ENCODE measurements at places on chromosomes 3 and 15.

DNA sequence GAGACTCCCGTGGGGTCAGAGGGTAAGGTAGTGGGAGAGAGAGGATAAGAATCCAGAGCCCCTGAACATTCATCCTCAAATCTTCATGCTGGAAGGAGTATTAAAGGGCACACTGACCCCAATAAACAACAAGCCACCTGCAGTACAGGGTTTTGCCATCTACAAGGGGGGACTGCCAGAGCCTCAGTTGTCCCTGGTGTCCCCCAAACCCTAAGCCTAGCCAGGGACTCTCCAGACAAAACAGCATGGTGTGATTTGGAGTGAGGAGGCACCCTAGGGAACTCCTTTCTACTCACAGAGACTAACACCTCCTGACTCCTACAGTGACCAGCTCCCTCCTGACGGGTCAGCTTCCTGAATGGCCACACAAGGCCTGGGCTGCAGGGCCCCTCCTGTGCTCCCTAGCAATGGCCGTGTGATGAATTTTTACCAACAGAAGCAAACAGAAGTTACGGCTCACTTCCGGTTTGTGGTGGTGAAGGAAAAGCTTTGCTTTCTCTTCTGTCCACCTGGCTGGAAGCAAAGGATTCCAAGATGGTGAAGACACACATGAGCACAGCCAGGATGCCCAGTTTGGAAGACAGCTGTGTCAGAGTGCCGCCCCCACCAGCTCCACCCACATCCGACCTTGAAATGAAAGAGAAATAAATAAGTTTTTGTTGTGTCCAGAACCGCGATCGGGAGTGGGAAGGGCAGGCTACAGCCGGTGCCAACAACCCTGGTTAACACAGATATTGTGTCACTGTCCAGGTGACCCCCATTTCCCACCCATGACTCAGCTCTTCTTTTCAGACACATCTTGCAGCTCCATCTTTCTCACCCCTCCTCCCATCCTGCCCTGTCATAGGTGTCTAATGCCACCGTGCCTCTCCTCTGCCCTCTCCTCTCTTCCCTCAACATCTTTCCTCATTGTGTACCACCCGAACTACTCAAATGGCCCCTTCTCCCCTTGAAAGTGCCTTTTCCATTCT is 69.6 kb upstream of the ATP13A3 start:
- DNase-seq = no peak

GRCh38 chr3:18723206-18723810 is 298.2 kb upstream of the SATB1 start:
- no peak for DNase-seq

GRCh38 chr15:64466408-64467141 is 6.2 kb downstream of the ZNF609 start:
- no peak for DNase-seq

DNA sequence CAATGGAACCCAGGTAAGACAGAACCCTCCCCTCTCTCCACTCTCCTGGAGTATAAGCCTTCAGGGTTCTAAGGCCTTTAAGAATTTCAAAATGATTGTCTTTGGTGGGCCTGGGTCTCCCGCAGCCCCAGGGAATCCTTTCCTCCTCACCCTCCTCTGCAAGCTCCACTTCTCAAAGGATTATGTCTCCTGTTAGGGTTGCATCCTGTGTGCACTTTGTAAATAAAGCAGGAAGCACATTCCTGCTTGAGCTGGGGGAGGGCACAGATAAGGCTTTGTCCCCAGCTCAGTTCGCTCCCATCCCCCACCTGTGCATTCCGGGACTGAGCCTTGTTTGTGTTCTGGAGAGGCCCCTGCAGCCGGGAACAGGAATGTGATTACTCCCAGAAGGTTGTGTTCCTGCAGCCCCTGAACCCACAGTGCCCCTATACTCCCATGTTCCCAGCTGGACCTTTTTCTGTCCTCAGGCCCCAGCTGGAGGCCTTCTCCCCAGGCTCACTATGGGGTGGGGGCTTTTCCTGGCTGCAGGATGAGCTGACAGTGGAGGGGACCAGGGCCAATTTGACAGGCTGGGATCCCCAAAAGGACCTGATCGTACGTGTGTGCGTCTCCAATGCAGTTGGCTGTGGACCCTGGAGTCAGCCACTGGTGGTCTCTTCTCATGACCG is 9.5 kb downstream of the TYRO3 start:
- no peak for DNase-seq

DNA sequence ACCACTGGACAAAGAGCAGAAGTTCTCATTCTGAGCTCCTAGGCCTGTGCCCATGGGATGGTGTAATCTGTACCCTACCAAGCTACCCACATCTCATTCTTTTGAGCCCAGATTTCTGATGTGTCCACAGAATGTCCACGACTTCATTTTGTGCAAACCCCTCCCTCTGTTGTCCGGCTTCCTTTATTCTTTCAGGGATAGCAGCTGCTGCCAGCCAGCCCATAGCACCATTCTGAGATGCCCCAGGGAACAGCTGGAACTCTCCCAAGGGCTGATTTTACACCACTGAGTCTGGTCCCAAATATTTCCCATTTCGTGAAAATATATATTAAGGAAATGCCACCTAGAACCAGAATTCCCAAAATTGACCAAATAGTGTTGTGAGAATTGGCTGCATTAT is 236.6 kb downstream of the SATB1 start:
- DNase-seq = no peak

GRCh38 chr3:140391061-140391460 is 286.8 kb upstream of the TRIM42 start:
- DNase-seq = no peak

- DNase-seq = no peak
These were observed 67.7 kb upstream of the CSPG5 start for GRCh38 chr3:47646362-47646761.

GRCh38 chr15:36186376-36186775 is 393.1 kb upstream of the CDIN1 start:
- DNase-seq = no peak

DNA sequence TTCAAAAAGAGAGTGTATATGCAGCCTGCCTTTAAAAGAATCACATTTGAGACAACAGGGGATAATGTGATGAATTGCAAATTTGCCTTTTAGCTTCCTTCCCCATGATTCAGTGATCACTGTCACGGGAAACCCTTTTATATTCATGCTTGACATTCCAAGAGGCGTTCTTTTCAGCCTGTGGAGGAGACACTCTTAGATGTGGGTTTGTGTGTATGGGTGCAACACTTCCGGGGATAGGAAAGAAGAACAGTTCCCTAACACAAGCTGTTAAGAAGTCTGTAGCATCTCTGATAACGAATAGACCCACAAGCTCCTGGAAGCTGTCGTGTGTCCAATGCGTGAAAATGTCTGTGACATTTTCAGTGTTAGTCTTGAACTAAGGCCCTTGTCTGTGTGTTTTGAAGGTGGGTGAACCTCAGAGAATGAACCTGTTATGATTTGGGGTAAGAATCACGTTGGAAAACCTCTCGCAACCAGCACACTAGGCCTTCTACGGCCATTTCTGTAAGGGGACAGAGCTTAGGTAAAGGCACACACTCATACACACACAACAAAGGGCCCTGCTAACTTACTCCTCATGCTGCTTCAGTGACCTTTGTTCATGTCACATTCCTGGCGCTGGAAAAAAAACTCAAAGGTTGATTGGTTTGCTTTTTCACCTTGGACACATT is 229.2 kb upstream of the ST8SIA2 start:
- no peak for DNase-seq

- DNase-seq = no peak
These were observed 1039.1 kb downstream of the NAALADL2 start for GRCh38 chr3:175898194-175898593.

GRCh38 chr3:31648286-31648968 is 115.7 kb downstream of the STT3B start:
- no peak for DNase-seq
